ENCODE measurements at places on chromosomes 1 and 21. TPM values are rescaled to one million over a fixed set of nuclear protein-coding genes. Genes with fewer than 3 reads are reported as not detected.

VASH2 gene
- 10.0 TPM for total RNA-seq

KCNJ10 gene
- 0.27 TPM for total RNA-seq

DNA sequence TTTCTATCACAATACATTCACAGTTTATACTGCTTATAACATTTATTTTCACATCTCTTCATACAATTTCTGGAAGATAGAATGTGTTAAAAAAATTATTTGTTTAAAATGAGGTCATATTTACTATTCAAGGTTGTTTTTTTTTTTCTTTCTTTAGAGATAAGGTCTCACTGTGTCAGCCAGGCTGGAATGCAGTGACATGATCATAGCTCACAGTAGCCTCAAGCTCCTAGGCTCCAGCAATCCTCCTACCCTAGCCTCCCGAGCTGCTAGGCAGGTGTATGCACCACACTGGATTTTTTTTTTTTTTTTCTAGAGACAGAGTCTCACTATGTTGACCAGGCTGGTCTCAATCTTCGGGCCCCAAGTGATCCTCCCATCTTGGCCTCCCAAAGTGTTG lies 19.0 kb upstream of the RNF11 start:
- no peak for DNase-seq

- DNase-seq = no peak
These were observed 112.5 kb upstream of the CACHD1 start for GRCh38 chr1:64357422-64357821.

GRCh38 chr1:44036409-44037139 lies 5.3 kb upstream of the SLC6A9 start:
- DNase-seq = peak; percentile 40

GRCh38 chr1:247111700-247112478 lies 7.7 kb upstream of the ZNF669 start:
- peak; percentile 36 for DNase-seq

- peak; percentile 99 for DNase-seq
These were observed 71.4 kb downstream of the UCK2 start for GRCh38 chr1:165898837-165899236.

KDF1 gene
- total RNA-seq = 0.22 TPM

CELA2B gene
- total RNA-seq = not detected

GRCh38 chr1:10670190-10670589 lies 126.3 kb downstream of the CASZ1 start:
- no peak for DNase-seq

ESRRG gene
- total RNA-seq = 0.79 TPM

DNA sequence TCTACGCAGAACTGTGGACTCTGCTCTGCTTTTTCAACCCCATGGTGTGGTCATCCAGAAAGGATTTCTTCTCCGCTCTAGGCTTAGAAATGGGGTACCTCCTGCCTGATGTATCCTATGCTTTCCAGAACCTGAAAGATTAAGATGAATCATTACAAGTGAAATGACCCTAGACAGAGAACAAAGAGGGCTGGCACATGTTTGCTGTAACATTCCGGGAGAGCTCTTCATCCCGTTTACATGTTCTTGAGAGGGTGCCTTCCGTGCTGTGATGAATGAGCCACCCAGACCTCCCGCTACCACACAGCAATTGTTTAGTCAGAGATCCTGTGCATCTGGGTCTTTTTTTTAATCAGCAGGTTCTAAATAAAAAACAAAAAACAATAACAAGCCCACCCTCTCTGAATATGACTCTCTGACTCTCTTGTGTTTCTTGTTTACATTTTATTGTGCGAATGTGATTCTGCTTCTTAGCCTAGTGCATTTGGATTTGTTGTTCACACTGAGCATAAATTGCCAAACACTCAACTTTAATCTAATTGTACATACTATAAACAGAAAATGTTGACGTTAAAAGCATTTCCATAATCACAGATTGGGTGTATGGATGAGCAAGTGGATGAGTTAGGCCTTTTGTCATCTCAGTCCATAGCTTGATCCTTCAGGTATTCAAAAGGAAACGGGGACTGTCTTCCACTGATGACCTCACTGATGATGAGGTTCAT lies 87.1 kb downstream of the GPR88 start:
- peak; percentile 79 for DNase-seq

DNA sequence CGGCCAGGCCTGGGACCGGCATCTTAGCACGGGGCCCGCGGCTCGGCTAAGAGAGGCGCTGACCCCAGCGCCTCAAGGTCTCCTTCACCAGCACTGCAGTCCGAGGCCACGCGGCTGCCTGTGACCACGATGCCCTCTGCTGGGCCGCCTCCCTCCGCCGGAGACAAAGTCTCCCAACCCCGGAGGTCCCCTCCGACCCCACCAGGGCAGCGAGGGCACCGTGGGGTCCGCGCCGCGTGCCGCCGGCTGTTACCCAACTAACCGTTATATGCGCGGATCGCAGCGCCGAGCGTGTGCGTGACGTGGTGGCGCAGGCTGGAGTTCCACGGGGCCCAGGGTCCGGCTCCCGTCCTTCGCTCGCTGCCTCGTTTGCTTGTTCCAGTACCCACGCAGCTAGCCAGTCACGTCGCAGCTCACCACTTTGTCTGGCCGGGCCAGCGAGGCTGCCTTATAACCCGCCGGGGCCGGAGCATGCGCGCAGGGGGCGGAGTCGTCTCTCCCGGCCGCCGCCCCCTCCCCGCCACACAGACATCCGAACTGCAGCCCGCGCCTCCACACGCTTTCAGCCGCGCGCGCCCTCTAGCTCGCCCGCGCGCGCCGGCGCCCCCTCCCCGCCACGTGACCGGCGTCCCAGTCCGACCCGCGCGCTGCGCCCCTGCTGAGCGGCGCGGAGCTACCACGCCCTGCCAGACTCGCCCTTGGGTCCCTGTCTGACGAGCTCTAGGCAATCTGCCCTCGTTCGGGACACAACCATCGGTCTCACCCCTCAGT lies at the start of gene SLC16A1:
TSS of gene SLC16A1 (minus strand) at position 424 of the 771 bp plus-strand sequence. CDS start 26,888 bp downstream, outside the sequence.
- peak; percentile 85 for DNase-seq

GRCh38 chr1:911875-912739 lies 11.6 kb upstream of the SAMD11 start:
- no peak for DNase-seq

- DNase-seq = no peak
These were observed 17.2 kb downstream of the PDZK1 start for GRCh38 chr1:145689922-145690321.

ZMYND12 gene
- 0.23 TPM for total RNA-seq

GRCh38 chr1:111436726-111437125 lies 9.2 kb upstream of the OVGP1 start:
- peak; percentile 38 for DNase-seq

GRCh38 chr1:16145030-16145661 lies 10.7 kb downstream of the EPHA2 start:
- peak; percentile 46 for DNase-seq

DNA sequence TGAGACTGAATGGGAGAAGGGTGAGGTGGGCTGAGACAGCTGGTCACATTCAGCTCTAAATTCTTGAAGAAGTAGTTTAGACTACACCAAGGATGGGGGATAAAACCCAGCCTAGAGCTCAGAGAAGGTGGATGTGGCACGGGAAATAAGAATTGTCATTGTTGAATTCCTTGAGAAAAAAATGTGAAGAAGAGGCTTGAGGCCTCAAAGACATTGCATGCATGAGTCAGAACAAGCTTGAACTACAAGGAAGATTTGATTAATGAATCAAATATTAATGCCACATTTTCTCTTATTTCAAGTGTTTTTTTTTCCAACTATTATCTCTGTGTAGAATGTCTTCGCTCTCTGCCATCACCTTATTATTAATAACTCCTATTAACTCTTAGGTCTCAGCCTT lies 58.9 kb downstream of the MAP3K7CL start:
- DNase-seq = no peak

UBE2U gene
- not detected for total RNA-seq

DNA sequence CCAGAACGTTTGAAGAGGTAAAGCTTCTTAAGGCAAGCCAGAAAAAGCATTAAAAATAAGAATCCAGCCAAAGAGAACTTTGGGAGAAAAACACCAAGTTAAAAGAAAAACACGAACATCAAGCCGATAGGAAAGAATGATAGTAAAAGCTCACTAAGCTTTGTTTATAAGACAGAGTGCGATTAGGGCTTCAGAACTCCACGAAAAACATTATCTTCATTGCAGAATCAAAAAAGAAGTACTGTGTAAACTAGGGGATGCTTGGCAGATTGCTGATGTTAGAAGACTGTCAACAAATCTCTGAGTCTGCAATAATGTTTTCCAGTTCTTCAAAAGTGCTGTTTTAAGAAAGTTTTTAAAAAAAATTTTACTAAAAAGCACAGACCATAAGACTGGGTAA lies 30.2 kb downstream of the ADAMTS5 start:
- DNase-seq = no peak

ANKRD45 gene
- total RNA-seq = 1.8 TPM

USH2A gene
- total RNA-seq = 0.02 TPM

DNA sequence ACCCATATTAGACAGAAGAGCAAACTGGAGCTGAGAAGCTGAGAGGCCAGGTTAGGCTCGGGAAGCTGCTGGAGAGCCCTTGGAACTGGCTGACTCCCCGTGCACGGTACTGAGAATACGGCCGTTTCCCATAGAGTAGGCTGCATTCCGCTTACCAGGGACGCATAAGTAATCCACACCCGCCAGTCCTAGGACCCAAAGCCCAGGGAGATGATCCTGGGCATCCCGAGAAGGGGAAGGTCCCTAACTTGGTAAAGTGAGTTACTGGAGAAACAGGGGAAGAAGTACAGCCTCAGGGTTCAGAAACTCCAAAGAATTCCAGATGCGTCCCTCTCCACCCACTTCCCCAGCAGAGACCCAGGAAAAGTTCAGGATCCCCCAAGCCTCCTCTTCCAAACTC lies 1.3 kb downstream of the LRRC38 start:
- no peak for DNase-seq

GRCh38 chr21:14916676-14917141 lies 148.1 kb downstream of the NRIP1 start:
- peak; percentile 34 for DNase-seq

SPRR2E gene
- not detected for total RNA-seq

COL6A1 gene
- 131 TPM for total RNA-seq

DNA sequence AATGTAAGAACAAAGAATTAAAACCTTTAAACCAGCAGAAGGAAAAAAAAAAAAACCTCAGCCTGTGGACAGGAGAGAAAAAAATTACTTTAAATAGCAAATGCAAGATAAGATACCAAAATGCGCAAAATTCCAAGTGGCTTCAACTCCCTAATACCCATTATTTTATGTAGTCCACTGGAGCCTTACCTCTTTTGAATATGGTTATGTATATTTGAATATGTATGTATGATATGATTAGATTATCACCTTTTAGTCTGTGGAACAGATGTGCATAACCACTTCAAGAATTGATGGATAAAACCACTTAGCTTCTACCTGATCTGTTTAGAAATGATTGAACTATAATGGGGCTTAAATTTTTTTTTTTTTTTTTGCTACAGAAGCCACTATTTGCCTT lies 52.4 kb upstream of the C1orf115 start:
- DNase-seq = no peak

All from astrocyte (in vitro differentiated cells and primary cell).